MCF 10A (cell line): ENCODE measurements at places on chromosomes 5 and 9.
A peak's percentile ranks its signal among the peaks of the same experiment; 100 is the strongest.

DNA sequence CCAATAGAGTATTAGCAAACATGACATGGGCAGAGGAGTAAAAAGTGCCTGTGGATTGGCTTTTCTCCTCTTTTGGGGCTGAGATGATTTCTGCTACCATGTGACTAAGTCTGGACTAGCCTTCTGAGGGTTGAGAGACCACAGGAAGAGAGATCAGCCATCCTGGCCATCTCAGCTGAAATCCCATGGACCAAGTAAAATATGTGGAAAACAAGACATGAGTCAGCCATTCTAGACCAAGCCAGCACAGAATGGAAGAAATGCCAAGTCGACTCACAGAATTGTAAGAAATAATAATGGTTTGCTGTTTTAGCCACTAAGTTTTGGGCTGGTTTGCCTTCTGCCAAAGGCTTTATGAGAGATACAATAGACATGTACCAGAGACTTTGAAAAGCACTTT lies 377.8 kb downstream of the CHSY3 start:
- peak; percentile 24 for DNase-seq

GRCh38 chr5:110817459-110817858 lies 78.7 kb downstream of the SLC25A46 start:
- DNase-seq, result peak; percentile 24

DNA sequence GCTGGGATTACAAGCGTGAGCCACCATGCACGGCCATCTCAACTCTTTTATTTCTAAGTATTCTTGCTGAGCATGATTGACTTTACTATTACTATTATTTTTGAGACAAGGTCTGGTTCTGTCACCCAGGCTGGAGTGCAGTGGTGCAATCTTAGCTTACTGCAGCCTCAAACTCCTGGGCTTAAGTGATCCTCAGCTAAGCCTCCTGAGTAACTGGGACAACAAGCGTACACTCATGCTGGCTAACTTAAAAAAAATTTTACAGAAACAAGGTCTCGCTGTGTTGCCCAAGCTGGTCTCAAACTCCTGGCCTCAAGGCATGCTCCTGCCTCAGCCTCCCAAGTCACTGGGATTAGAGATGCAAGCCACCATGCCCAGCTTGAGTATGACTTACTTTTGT lies 443.7 kb downstream of the ARHGEF28 start:
- no peak for DNase-seq

DNA sequence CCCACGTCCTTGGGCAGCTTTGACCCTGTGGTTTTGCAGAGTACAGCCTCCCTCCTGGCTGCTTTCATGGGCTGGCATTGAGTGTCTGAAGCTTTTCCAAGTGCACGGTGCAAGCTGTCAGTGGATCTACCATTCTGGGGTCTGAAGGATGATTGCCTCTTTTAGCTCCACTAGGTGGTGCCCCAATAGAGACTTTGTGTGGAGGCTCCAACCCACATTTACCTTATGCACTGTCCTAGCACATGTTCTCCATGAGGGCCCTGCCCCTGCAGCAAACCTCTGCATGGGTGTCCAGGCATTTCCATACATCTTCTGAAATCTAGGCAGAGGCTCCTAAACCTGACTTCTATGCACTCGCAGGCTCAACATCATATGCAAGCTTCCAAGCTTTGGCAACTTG lies 644.2 kb upstream of the CDH9 start:
- DNase-seq, result peak; percentile 17

DNA sequence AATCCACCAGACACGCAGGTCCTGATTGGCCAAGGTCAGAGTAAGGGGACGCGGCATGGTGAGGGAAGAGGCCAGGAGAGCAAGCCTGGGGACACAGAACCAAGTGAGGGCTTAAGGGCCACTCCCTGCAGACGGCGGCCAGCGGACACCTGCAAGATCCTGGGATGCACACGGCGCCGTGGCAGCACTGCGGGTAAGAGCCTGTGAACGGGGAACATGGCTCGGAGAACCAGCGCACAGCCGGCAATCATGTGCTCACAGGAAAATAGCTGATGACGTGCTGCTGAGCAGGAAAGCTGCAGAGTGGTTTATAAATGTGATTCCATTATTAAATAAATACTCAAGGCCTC lies 27.0 kb upstream of the NSMF start:
- no peak for DNase-seq

DNA sequence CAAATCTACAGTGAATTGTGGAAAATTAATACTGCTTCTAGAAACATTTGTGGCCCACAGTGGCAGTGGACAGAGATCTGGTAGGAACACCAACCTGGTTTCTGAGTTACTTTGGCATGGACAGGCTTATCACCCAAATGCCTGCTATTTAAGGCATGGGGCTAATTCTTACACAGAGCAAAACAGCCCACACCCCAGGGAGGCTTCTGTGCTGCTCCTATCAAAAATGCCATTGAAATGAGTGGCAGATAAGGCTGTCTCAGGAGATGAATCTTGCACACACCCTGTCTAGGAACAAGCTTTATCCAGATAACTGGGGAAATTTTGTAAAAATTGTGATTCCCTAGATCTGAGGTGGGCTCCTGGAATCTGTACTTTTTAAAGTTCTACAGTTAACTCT lies 307.1 kb downstream of the TLE1 start:
- no peak for DNase-seq

GRCh38 chr9:119873877-119874276 lies 504.6 kb upstream of the BRINP1 start:
- DNase-seq, result no peak

DNA sequence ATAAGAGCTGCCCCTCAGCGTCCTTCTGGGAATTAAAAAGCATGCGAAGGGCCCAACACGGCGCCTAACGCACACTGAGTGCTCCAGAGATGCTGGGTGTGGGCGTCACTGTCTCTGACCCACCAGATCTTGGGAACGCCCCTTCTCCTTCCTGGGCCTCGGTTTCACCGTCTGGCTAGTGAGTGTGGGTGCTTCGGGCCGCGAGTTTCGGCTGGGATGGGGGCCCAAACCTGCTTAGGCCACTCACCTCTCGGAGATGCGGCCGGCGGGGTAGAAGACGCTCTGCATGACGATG lies 3.7 kb downstream of the PIP5KL1 start:
- no peak for DNase-seq

- peak; percentile 88 for DNase-seq
Measured at GRCh38 chr9:89661956-89662717, 57.3 kb downstream of the GADD45G start.

GRCh38 chr5:11791792-11792191 lies 112.5 kb downstream of the CTNND2 start:
- DNase-seq, result no peak

GRCh38 chr5:169647566-169647965 lies 10.5 kb downstream of the DOCK2 start:
- no peak for DNase-seq

- DNase-seq, result no peak
Measured at GRCh38 chr5:10635867-10636350, 72.0 kb downstream of the ANKRD33B start.

- DNase-seq, result peak; percentile 70
Measured at GRCh38 chr5:113678924-113679575, 165.6 kb downstream of the YTHDC2 start.

GRCh38 chr9:129567842-129568559 lies 52.9 kb downstream of the C9orf50 start:
- DNase-seq, result peak; percentile 81

DNA sequence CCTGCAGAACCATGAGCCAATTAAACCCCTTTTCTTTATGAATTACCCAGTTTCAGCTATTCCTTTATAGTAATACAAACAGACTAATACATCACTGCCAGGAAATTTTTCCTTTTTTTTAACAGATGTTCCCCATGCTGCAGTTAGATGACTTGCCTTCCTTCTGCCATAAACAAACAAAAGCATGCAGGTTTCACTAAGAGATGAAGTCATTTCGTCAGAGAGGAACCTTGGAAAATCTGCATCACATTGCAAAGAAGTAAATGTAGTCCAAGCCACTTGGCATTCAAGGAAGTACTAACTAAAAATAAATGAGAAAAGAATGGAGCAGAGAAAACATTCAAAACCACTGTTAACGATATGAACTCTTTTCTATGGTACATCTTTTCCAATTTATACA lies 194.1 kb upstream of the EFNA5 start:
- DNase-seq, result no peak

- DNase-seq, result peak; percentile 36
Measured at GRCh38 chr9:75451045-75451444, 362.7 kb downstream of the OSTF1 start.

DNA sequence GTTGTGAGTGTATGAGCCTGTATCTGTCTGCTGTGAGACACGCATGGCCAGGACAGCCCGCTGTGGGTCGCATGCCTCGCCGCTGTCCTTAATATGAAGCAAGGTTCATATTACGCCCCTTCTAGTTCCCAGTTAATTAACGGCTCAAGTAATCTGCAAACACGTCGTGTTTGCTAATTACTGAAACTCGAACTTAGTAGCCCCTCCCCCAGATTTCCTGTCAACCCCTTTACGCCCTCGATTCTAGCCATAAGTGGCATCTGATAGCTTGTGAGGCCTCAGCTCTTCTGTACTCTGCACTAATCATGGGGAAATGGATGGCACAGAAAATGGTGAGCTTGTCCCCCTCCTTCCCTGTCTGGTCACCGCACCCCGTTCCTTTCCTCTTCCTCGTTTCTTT lies 116.9 kb upstream of the OTULINL start:
- DNase-seq, result no peak

GRCh38 chr9:125332527-125332926 lies 70.9 kb downstream of the GAPVD1 start:
- no peak for DNase-seq

GRCh38 chr9:88672874-88673689 lies 138.1 kb downstream of the NXNL2 start:
- DNase-seq, result no peak

- no peak for DNase-seq
Measured at GRCh38 chr5:147779694-147780093, 2.8 kb downstream of the JAKMIP2 start.
